Natural killer cell treated with Interleukin-12 subunit alpha and Interleukin-12 subunit beta and Interleukin-15 and Interleukin-18, amount 100 ng/mL, for 72 hours (primary cell): ENCODE measurements at places on chromosomes 5 and 9. TPM values are rescaled to one million over a fixed set of nuclear protein-coding genes. Genes with fewer than 3 reads are reported as not detected.

Gene PCDHA13
- total RNA-seq, result not detected

DNA sequence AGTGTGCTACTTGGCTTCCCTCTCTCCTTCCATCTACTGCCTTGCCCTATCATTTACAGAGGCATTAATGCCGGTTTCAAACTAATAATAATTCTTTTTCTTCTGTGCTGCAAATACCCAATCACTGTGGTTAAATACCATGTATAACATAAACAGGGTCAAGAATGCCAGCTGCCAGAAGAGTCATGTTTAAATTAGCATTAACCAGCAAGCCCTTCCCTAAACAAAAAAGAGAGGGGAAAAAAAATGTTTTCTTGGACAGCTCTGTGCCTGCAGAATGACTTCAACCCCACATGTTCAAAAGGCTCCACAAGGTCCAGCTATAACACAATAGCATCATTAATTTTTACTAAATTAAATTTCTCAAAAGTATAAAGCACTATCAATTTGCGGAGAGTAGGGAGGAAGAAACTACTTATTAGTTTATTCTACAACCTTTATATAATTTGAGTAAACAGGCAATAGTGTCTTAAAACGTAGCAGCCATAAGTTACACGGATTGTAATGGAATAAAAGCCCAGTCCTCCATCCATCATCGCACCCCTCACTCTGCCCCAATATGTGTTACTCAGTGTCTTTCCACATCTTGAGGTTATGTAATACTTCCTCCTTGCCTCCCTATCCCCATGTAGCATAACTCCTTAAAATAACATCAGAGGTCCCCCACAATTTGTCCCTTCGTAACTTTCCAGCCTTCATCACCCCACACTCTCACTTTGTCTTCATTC lies 3.9 kb downstream of the LPAR1 start:
- H3K27me3 ChIP-seq, result peaks cover 30% of the 10 kb centered on the region
- DNase-seq, result no peak
- no peak overlapping the region for H3K4me3 ChIP-seq
- H3K36me3 ChIP-seq, result peaks cover 7% of the 10 kb centered on the region
- no peak overlapping the region for H3K27ac ChIP-seq
- peaks cover 3% of the 10 kb centered on the region for H3K4me1 ChIP-seq

GRCh38 chr9:138003485-138004190 lies 126.1 kb downstream of the CACNA1B start:
- DNase-seq, result no peak
- no peaks in the 10 kb centered on the region for H3K36me3 ChIP-seq
- H3K4me3 ChIP-seq, result no peak overlapping the region
- no peak overlapping the region for H3K27ac ChIP-seq
- peaks cover 14% of the 10 kb centered on the region for H3K27me3 ChIP-seq
- no peaks in the 10 kb centered on the region for H3K4me1 ChIP-seq

DNA sequence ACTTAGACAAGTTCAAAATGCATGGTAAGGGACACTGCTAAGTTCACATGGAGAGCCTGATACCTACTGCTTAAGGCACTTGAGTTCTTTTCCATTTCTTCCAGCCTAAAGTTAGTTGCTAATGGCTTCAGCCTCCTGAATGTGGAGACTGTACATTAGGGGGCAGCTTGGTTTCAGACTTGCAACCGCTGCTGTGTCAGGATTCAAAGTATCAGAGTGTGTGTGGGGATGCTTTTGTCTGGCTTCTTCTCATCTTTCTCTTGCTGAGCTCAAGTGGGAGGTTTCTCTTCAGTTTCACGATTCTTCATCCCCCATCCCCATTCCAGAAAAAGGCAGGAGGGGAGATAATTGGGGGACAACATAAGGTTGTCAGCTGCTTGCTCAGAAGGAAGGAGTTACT lies 49.4 kb downstream of the ATP10B start:
- no peaks in the 10 kb centered on the region for H3K36me3 ChIP-seq
- no peak overlapping the region for H3K4me3 ChIP-seq
- no peak overlapping the region for H3K27ac ChIP-seq
- DNase-seq, result no peak

GRCh38 chr5:23977365-23977764 lies 470.0 kb downstream of the PRDM9 start:
- DNase-seq, result no peak
- no peak overlapping the region for H3K27ac ChIP-seq
- no peaks in the 10 kb centered on the region for H3K4me1 ChIP-seq

DNA sequence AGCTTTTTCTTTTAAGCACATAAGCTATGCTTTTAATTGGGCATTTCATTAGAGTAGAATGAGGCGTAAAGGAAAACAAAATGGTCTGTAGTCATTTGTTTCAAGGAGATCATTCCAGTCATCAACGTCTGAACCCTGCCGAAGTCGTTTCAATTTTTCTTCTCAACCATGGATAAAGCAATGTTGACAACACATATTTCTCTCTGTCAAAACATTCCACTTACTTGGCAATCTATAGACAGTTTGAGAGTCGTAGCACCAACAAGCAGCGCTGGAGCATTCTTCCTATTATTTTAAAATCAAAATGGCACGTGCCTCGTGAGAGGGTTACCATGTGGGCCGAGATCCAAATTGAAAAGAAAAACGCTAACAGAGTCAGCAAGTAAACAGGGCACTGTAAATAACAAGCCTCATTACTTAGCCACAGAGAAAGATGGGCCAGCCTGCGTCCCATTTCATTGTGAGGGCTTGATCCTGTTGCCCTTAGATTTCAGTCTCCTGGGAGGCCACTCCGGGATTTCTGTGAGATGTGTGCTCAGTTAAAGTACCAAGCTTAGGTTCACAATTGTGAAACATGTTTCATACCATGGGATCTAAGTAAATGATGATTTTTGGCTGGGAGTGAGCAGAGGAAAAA lies 422.9 kb downstream of the DTWD2 start:
- no peaks in the 10 kb centered on the region for H3K27me3 ChIP-seq
